LoVo (cell line): ENCODE measurements at places on chromosomes 7 and 10.

DNA sequence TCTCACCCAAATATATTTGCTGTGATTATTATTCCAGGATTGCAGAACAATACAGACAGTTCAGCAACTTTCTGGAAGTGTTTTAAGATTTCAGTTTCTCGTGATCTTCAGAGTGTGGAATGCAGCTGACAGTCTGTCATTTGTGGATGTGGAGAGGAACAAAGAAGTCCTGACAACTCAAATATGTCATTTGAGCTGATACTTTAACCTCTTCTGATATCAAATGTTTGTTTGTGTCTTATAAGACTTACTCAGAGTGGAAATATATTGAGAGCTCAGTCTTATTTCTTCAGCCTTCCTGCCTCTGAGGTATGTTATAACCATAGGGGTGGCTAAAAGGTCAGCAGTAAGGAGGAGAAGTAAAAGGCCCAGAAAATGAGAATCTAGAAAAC lies 96.4 kb downstream of the OSBPL3 start:
- no peak for DNase-seq

GRCh38 chr7:138666385-138666784 lies 34.8 kb downstream of the SVOPL start:
- no peak for DNase-seq

- DNase-seq = peak; percentile 70
These were observed 116.1 kb downstream of the PARD3 start for GRCh38 chr10:34698979-34699378.

DNA sequence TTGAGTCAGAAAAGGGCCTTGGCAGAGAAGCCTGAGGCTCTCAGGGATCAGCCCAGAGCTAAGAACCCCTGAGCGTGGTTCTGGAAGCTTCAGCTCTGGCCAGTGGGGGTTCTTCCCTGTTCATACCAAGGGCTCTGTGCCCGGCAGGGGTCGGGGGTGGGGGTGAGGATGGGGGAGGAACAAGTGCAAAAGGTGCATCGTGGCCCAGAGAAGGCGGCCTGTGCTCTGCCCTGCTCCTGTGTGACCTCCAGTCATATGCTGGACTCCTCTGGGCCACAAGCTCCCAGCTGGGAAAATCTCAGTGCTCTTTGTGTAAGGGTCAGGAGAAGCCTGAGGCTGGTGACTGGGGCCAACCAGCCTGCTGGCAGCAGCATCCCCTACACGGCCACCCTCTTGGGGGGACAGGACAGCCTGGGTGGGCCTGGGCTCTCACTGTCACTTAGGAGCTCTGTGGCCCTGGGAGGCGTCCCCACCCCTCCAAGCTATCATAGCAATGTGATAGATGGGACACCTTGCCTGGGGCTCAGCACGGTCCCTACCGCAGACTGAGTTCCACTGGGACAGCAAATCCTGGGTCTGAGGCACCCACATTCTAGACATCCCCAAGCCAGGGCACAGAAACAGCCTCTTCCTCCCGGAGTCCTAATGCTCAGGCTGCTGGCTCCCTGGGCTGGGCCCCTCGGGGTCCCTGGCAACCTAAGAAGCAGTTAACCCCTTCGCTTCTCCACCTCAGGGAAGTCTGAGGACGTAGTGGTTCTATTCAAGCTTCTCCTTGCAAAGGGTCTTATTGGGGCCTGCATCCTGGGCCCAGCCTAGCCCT lies 2.5 kb downstream of the MMRN2 start:
- no peak for DNase-seq

- no peak for DNase-seq
These were observed 57.4 kb downstream of the ZNF783 start for GRCh38 chr7:149319376-149319775.

DNA sequence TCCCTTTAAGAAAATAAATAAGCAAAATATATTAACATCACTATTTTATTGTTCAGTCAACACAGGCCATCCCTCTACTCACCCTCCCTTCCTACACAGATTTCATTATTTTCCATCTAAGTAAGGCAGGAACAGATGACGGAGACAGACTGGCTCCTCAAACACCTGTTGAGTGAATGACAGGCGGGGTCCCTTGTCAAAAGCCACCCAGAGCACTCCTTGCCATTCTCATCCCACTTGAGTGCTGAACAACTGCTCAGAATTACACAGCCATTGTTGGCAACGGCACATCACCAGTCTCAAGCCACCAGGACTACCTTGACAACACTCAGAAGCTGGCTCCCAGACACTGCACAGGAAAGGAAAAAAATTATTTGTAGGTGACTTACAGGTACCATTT lies 3.3 kb downstream of the GRB10 start:
- no peak for DNase-seq

GRCh38 chr10:110784198-110784597 lies 87.5 kb upstream of the PDCD4 start:
- no peak for DNase-seq

- DNase-seq = peak; percentile 20
These were observed 10.4 kb upstream of the PRKG1 start for GRCh38 chr10:51063659-51064535.

DNA sequence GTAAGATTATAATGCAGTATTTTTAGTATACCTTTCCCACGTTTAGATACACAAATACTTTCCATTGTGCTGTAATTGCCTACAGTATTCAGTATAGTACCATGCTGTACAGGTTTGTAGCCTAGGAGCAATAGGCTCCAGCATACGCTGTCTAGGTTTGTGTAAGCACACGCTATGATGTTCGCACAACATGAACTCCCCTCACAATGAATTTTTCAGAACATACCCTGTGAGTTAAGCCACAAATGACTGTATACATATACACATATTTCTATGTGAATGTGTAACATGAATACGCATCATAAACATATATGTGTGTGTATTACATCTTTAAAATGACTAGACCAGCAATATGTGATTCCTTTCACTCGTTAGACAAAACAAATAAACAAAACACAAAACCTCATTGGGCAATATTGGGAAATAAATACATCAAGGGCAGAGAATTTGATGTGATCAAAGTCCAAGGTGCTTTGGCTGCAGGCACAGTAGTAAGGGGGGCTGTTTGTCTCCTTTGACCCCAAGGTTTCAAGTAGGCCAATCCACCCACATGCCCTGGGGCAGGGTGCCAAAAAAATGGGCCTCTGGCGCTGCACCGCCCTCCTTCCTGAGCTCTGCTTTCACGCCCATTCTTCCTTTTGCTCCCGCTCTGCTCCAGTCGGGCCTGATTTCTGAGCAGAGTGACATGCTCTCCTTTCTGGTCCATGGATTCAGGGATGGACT lies 33.9 kb downstream of the CHN2 start:
- DNase-seq = peak; percentile 49

DNA sequence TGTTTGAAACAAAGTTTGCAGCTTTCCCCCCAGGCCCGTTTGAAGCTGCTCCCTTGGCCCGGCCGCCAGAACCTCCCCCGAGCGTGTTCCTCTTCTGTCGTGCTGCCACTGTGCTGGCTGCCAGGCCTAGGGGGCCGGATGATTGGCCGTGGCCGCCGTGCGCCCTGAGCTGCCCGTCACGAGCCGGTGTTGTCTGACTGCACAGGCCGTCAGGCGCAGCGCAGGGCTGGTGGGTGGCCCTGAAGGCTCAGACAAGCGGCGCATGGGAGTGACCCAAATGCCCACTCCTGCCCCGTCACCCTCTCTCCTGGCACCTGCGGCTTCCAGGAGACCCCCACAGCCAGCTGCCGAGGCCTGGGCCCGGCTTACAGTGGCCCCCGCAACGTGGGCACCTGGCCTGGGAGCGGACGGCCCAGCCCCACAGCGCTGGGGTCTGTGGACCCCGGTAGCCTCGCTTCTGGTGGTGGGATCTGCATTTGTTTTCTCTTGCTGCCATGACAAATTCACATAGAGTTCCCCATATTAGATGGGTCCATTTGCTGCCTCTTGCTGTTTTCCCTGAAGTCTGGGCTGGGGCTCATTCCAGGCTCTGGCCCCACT lies 13.1 kb downstream of the JAKMIP3 start:
- DNase-seq = no peak

- DNase-seq = no peak
These were observed 129.1 kb upstream of the BTBD16 start for GRCh38 chr10:122141821-122142640.

DNA sequence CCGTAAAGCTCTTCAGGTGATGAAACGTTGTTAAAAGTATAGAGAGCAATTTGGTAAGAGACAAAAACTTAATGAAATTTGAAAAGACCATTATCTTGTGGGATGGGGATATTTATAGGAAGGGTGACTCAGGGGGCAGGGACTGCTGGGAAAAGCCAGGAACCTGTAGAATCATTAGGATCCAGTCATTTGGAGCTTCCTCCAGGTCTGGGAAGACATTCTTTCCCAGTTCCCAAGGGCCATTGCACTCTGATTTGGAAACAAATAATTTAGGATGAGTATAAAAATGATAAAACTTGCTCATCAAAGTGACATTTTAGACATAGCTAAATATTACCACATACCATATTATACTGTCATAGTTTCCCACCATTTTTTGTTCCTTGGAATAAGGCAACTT lies 143.9 kb downstream of the PFKFB3 start:
- DNase-seq = no peak

DNA sequence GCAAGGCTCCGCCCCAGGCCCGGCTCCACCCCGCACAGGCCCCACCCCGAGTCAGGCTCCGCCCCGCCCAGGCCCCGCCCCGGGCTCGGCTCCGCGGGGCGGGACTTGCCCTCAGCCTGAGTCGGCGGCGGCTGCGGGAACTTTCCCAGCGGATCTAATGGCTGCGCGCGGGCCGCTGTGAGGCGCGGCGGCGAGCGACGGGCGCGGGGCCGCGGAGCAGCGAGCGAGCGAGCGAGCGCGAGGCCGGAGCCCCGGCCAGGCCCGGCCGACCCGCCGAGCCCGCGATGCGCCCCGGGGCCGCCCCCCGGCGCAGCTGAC lies at the start of gene INPP5A:
INPP5A (plus strand) TSS at position 104 of the 318 bp plus-strand sequence. CDS start 310 bp downstream, outside the sequence.
- DNase-seq = no peak

DNA sequence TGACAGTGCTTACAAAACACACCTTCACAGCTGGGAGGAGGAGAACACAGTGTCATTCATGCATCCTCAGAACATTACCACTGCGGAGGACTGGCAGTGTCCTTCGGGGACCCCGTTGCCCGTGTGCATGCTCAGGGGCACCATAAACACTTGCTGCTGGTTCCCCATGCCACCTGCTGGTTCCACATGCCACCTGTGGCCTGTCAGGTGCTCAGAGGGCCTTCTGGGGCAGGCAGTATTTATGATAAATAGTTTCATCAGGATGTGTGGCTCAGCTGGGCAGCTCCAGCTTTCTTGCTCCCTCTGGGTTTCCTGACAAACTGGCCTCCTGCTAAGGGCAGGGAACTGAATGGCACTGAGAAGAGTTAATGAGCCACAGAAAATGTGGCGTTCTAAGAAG lies 32.1 kb downstream of the CELF2 start:
- DNase-seq = no peak

DNA sequence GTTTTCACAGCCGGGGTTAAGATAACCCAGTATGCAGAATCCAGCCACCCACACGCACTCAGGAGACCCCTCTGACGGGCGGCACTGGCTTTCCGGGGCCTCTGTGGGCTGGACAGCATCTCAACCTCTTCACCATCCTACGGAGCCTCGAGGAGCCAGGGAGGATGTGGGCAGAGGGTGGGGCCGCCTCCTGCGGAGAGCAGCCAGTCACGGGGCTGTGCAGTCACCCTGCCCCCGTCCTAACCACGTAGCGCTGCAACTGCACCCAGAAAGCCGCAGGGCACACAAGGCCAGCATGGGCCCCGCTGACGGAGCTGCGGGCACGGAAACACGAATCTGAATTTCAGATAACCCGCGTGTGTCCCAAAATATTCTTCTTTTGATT lies 270.3 kb downstream of the ELFN1 start:
- DNase-seq = peak; percentile 22

- no peak for DNase-seq
These were observed 237.9 kb downstream of the EMX2 start for GRCh38 chr10:117780411-117780810.

- no peak for DNase-seq
These were observed 317.3 kb upstream of the CACNA2D1 start for GRCh38 chr7:82760831-82761230.

DNA sequence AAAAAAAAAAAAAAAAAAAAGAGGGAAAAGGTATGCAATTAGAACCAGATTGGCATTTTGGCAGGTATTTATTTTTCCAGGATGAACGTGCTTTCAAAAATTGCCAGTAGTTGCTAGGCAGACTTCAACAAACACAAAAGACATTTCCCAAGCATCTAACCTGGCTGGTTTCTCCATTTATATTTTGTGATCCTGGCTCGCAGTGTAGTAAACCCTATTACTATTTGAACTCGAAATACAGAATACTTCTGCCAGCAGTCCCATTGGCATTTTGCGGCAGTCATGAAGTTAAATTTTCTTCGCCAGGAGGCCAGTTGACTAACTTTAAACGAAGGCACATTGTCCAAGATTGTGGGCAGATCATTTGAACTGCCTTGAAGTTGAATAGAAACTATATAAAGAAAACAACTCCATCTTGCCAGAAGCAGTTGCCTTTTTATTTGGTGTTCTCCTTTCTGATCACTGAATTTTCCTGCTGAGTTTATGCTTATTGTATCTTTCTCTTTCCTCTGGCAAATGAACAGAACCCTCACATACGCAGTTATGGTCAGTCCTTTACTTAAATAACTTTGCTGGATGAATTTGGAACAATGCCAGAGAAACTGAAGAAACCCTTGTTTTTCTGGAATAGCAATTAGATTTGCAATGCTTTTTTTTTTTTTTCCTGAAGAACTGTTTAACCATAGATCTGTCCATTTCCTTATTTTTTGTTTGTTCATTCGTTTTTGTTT lies 132.9 kb downstream of the BICC1 start:
- no peak for DNase-seq

GRCh38 chr7:121395494-121395960 lies 581 bp downstream of the FAM3C start:
- DNase-seq = peak; percentile 91

DNA sequence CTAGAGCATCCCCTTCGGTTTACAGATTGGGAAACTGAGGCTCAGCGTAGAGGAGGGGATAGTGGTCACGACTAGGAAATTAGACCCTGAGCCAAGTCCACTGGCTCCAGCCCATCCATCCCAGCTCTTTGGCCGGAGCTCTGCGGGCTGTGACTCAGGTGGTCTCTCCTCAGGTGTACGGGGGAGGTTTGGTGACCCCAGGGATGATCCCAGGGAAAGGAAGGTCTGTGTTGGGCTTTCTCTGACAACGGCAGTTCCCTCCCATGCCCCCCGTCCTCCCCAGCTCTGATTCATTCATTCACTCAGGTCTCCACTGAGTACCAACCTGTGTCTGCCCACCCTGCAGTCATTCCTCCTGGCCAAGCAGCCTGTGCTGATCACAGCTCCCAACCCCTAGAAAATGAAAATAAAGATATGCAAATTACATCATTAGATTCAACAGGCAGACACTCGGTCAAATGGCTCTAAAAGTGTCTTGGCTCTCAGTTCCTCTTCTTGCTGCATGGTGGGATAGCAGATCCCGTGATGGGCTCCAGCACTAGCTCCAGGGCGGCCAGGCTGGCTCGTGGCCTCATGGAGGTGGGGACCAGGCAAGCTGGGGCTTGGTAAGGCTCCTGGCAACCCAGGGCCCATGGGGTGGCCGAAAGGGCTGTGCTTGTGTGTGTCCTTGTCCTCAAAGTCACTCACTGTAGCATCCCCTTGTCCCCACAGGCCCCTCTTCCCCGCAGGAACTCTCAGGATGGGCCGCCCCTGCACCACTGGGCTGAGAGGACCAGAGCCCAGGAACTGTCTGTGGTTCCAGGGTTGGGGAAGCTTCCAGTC lies 37.8 kb downstream of the CLRN3 start:
- no peak for DNase-seq
